B cell (primary cell): ENCODE measurements at places on chromosomes 5 and 9.

DNA sequence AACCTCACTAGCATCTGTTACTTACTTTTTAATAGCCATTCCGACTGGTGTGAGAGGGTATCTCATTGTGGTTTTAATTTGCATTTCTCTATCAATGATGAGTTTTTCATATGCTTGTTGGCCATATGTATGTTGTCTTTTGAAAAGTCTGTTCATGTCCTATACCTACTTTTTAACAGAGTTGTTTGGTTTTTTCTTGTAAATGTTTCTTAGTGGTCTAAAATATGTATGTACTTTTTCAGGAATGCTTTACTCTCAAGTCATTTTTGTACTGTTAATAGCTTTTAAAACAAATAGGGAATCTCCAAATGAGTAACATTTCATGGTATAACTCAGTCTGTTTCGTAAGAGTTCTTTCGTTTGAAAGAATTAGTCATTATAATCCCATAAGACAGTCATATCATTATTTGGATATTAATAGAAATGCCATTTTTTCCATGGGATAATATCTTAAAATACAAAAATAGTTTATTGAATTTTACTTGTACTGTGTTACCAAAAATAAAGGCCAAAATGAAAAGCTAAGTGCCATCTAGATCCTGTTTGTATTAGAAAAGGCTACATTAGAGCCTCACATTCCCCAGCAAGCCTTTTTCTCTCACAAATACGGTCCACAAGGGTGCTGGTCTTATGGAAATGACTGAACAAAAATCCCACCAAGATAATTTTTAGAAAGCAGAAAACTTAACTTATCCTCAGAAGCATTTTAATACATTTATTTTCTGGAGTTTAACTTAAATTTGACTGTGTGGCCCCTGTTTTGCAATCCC, 247.7 kb downstream of the PJA2 start:
- no peak for DNase-seq

GRCh38 chr5:6378766-6379103, 388 bp upstream of the MED10 start:
- DNase-seq = no peak

DNA sequence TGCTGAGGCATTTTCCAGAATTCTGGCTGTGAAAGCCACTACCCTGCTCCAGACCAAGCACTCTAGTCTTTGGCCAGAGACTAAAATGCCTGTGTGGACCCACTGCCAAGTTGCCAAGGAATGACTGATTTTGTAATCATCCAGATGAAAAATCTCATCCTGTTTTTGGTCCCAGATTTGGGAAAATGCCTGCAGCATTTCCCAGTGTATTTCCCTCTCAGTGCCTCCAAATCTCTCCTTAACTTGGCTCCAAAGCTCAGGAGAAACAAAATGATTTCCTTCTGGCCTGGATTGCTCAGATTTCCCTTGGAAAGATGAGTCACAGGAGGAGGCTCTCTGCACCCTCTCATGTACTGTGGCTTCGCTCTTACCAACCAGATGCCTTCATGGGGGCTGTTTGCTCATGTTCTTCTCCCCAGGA, 335.2 kb upstream of the TARS1 start:
- no peak for DNase-seq

DNA sequence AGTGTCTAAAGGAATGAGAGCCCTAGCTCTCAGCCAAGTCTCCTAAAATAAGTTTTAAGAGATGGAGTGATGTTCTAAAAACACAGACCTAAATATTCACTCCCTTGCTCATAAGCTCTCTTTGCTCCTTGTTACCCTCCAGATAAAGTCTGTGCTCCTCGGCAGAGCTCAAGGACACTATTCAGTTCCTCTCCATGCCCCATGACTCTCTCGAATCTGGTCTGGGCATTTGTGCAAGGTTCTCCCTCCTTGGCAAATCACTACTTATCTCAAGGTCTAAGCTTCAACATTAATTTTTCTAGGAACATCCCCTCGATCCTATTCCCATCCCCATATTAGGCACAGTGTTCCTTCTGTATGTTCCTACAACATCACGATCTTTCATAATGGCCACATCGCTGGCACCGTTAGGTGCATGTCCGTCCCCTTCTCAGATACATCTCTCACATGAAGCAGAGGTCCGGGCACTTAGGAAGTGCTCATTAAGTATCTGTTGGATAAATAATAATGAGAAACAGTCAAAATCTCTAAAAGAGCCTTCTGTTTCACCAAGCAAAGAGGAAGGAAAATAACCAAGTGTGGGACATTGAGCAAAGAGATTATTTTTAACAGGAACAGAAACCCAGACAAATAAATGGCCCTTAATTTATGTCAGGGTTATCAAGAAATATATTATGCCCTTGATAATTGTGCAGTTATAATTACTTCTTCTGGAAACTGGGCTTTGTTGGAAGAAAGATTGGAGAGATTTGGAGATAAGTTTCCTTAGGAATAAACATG, 85.9 kb upstream of the HTR4 start:
- no peak for DNase-seq

GRCh38 chr5:65190328-65191053, 291.2 kb downstream of the ADAMTS6 start:
- DNase-seq = no peak

GRCh38 chr9:105118636-105119035, 125.8 kb upstream of the SLC44A1 start:
- no peak for DNase-seq

DNA sequence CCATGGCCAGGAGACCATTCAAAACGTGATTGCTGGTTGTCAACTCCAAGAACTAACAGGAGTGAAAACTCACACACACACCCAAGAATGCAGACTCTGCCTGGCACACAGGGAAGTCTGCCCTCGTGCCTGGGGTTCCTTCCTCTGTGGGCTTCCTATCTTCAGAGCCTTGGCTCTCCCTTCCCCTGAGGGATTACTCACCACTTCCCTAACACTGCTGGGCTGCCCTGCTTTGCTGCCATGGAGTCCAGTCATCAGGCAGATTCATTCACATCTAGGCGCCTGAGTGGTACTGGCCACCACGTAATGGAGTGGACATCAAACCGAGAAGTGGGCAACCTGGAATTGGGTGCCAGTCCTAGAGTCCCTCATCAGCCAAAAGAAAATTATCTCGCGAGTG, 76.4 kb upstream of the PRSS3 start:
- peak; percentile 8 for DNase-seq

- DNase-seq = no peak
Measured at GRCh38 chr5:95912029-95912428, 49.6 kb downstream of the ELL2 start.

DNA sequence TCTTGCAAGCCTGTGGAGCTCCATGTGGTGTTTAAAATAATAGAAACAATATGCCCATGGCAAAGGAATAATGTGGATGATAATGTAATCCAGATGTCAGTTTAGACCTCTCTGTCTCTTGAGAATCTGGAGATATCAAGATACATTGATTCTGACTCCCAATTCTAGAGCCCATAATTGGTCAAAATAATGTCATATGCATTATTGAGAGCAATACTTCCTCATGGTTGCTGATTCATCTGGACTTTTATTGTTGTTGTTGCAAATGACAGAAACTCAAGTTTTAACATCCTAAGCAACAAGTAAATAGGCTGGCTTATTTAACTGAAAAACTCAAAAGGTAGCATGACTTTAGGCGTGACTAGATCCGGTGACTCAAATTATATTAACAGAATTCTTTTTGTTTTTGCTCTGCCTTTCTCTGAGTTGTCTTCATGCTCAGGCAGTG, 152.1 kb downstream of the PCSK1 start:
- no peak for DNase-seq

DNA sequence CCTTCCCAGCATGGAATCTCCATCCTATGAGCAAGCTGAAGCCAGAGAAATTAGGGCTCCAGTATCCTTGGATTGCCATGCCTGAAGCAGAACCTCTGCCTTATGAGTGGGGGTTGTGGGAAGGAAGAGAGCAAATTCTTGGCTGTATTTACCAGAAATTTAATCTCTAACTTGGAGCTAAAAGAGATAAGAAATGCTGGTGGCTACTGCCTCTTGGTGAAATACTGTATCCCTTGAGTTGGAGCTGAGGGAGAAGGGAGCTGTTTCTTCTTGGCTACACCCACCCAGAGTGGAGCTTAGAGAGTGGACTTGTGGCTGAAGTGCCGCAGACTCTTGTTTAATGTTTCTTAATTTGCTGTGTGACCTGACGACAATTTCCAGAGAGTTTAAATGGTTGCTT, 447.3 kb downstream of the ARHGEF28 start:
- DNase-seq = no peak

DNA sequence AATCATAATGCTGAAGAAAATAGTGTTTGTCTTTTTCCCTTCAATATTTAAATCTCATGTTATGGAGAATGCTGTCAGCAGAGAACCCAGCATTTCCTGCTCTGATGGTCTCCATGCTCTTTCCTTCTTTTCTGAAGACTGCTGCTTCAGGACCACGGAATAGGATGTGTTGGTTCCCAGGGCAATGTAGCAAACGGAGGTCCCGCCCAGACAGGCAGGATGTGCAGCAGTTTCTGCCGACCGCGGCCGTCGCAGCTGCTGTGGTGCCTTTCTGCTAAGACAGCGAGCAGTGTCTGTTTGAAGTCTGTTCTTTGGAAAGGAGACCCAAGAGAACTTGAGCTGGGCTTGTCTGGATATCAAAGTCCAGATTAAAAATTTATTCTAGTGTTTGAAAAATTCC, 654.3 kb downstream of the CCDC171 start:
- no peak for DNase-seq
